ENCODE measurements at places on chromosomes 16 and 17.

DNA sequence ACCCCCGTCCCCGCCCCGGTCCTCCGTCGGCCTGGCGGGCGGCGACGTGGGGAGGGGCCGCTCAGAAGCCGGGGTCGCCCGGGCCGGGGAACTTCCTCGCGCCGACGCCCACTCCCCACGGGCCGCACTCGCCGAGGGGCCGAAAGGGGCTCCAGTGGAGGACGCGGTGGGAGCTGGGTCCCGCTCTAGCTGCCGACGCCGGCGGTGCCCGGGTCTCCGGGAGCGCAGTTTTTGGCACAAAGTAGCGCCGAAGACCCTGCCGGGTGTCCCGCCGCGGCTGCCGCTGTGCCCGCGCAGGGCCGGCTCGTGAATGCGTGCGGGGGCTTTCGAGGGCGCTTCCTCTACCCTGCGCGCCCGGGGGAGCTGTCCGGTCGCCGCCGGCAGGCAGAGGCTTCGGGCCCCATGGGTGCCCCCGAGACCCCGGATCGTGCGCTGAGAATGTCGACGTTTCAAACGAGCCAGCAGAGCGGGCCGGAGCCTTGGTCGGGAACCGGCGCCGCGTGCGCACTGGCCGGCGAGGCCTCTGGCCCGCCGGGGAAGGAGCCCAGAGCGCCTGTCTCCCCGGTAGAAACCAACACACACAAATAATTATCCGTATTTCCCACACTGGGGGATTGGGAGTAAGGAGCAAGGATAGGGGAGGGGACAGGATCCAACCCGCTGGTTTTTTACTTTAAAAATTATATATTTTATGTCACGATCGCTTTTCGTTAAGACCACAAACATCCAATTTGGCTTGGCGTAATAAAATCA lies 46.6 kb upstream of the SLC38A10 start:
- DNase-seq = no peak

DNA sequence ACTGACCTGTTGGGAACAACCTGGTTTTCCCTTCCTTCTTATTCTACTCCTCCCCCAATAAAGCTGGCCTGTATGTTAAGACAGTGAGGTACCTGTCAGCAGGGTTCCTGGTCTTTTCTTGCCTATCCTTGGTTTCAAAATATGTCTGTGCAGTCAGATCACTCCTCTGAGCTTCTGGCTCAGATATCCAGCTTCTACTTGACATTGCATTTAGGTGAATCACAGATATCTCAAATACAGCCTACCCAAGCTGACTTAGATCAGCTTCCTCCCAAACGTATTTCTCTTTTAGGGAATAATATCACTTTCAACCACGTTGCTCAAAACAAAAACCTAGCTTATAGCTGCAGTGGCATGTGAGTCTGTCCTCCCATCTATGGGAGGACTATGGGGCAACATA lies 48.7 kb downstream of the TEX14 start:
- peak; percentile 64 for DNase-seq

GRCh38 chr16:576823-577201 lies 7.0 kb downstream of the PIGQ start:
- no peak for DNase-seq

DNA sequence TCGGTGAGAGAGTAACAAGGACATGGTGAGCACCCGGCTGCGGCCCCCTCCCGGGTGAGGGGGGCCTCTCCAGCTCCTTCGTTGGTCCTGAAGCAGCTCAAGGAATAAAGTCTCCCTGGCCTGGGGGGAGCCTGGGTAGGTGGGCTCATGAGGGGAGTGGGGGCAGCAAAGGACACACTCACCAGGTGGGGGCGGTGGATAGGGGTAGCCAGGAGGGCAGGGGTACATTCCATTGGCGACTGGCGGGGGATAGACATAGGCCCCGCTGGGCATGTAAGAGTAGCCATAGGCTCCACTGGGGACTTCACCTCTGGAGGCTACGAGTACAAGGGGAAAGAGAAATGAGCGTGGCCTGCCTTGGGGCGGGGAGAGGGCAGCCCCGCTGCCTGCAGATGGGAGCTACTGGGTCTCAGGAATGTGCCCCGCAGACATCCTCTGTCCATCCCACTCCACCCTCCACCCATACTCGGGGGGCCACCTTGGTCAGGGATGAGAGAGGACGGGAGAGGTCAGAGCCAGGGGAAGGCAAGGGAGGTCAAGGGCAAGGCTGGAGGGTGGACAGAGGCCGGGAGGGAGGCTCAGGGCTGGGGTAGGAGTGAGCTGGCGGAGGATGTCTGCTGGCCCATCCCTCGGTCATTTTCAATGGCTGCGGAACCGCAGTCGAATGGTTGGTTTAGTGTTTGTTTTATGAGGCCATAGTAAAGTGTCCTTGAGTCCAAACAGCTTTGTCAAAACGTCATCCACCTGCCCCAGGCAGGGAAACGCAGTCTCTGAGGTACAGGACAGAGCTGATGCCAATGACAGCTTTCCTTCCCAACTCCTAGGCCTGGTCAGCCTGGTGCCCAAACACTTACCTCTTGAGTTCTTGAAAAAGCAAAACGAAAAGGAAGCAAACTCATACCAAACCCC lies 3.7 kb upstream of the UNC13D start:
- DNase-seq = no peak

- no peak for DNase-seq
Measured at GRCh38 chr17:44801880-44802279, 28.2 kb downstream of the GJC1 start.

DNA sequence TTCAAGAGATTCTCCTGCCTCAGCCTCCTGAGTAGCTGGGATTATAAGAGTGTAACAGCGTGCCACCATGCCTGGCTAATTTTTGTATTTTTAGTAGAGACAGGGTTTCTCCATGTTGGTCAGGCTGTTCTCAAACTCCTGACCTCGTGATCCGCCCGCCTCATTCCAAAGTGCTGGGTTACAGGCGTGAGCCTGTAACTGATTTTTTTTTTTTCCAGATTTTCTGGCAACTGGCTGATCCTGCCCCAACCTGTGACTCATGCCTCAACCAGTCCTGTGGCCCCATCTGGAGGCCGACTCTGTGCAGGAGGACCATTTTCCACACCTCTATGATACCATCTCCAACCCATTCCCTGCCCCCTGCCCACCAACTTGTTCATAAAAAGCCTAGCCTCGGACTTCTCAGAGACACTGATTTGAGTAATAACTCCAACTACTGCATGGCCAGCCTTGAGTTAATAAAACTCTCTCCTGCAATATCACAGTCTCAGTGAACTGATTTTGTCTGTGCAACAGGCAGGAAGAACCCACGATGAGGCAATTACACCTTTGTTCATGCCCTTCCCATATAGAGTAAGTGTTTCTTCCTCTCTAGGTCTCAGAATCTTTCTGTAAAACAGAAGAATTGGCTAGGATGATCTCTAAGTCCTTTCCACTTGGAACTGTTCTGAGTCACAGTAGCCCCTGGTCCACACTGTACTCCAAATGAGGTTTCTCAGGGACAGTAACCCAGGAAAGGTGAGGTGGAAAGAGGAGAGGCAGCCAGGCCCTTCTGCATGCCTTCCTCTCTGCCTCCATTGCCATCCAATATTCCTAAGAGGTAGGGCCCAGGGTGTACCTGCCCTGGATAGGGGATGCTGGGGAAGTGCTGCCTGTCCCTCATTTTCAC lies 8.8 kb upstream of the CNOT1 start:
- DNase-seq = peak; percentile 6

GRCh38 chr17:31724026-31724425 lies 135.0 kb downstream of the COPRS start:
- DNase-seq = no peak

DNA sequence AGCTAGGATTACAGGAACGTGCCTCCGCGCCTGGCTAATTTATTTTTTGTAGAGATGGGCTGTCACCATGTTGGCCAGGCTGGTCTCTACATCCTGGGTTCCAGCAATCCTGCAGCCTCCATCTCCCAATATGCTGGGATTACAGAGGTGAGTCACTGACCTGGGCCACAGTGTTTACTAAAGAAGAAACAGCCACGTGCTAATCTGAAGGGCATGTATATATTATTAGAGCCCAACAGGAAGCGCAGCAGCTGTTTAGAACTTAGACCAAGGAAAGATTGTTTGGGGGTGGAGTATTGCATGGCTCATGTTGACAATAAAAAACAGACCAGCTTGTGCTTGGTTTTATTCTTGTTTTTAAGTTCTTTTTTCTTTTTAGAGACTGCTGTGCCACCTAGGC lies 60.2 kb downstream of the HAPSTR1 start:
- no peak for DNase-seq

DNA sequence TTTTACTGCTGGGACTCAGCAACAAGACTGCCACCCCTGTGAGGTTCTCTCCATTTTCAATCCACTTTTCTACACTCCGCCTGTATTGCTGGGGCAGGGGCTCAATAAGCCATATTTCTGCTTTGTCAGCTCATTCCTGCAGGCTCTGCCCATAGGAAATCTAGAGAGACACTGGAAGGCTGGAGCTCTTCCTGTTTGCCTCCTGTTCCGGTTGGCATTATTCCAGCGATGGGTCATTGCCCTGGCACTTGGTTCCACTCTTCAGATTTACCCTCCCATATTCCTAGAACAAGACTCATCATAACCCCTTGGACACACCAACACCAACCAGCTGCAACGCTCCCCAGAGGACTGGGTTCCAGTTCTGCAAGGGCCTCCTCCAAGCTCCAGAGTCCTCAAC lies 210.4 kb downstream of the CA10 start:
- DNase-seq = no peak

DNA sequence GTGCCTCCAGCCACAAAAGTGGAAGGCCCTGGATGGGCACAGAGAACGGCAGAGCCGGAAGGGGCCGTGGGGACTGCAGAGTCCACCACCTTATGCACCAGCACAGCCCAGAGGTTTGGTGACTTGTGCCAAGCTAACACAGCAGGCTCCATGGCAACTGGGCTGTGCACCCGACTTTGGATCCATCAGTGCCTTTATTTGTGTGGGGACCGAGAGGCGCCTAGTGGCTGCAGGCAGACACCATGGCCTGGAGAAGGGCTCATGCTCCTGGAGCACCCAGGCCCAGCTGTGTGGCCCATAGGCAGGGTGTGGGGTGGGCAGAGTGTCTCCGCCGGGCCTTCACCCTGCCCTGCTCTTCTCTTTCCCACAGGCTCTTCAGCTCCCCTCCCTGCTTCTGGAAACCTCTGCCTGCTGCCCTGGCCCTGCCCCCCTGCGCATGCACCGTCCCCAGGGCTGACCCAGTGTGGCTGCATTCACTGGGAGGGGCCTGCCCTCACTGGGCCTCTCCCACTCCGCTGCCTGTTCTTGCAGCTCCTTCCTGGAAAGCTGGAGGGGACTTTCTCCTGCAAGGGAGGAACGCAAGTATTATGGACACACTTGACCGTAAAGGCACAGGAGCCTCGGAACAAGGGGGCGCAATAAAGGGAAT lies 10.1 kb downstream of the C16orf90 start:
- DNase-seq = no peak

Data from SW 1271 (cell line).